ENCODE measurements at places on chromosomes 2 and 18. TPM values are rescaled to one million over a fixed set of nuclear protein-coding genes. Genes with fewer than 3 reads are reported as not detected.

DNA sequence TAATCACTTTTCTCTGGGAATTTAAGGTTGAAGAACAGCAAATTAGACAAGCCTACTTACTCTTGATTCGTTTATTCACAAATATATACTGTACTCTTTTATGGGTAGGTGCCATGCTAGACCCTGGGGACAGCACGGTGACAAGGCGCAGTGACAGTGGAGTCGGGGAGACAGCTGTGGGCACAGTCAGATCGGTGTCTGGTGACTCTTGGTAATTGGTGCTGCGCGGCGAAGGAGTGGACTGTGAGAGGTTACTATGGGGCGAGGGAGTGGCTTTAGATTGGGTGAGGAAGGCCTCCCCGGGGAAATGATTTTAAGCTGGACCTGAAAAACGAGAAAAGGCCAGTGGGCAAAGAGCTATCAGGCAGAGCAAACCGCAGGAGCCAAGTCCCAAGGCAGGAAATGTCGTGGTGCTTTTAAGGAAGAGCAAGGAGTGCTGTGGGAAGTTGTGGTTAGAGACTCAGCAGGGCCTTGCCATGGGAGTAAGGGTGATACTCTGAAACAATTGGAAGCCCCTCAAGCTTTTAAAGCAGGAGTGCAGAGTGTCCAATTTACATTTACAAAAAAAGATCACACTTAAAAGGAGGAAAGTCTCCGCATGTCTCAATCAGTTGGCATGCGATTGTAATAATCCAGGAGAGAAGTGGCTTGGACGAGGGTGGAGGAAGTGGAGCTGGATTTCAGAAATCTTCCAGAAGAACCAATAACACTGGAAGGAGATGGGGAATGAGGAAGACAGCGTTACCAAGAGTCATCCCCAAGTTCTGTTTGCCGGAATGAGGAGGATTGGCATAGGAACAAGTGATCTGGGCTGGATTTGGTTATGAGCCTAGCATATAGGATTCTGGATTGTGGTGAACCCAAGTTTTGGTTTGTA, 36.1 kb upstream of the TXNDC2 start:
- no peak for DNase-seq

DNA sequence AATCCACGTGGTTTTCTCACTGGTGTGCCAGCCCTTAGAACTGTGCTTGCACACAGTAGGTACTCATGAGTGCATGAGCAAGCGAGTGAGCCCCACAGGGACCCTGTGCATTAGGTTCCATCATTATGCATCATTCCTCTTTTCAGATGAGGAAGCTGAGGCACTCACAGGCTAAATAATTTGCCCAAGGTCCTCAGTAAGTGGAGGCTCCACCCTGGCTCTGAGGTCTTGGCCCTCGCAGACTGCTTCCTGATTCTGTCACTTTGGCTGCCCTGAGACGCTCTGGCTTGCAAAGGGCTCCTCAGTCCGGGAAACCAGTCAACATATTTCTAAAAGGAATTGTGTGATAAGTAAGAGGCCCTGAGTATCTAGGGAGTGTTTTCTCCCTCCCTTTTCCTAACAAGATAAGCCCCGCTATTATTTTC, 71.7 kb downstream of the IL1R2 start:
- no peak for DNase-seq

DNA sequence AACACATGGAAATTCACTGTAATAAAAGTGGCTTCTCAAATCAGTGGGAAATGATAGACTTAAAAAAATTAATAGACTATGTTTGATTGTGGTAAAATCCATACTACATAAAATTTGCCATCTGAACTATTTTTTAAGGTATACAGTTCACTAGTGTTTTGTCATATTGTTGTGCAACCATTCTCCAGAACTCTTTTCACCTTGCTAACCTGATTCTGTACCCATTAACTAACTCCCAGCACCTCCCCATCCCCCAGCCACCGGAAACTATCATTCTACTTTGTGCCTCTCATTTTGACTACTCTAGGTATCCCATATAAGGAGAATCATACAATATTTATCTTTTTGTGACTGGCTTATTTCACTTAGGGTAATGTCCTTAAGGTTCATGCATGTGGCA, 153.3 kb downstream of the PTPRM start:
- DNase-seq: no peak

- DNase-seq: no peak
Observed at GRCh38 chr2:230541934-230542380, 126.0 kb downstream of the SP100 start.

GRCh38 chr2:120419073-120419472, 73.1 kb downstream of the INHBB start:
- no peak for DNase-seq

- DNase-seq: no peak
Observed at GRCh38 chr18:63476668-63477067, at the start of gene SERPINB5. TSS of gene SERPINB5 (plus strand) at chr18:63476958. CDS start at chr18:63484429, 7,471 bp downstream.

DNA sequence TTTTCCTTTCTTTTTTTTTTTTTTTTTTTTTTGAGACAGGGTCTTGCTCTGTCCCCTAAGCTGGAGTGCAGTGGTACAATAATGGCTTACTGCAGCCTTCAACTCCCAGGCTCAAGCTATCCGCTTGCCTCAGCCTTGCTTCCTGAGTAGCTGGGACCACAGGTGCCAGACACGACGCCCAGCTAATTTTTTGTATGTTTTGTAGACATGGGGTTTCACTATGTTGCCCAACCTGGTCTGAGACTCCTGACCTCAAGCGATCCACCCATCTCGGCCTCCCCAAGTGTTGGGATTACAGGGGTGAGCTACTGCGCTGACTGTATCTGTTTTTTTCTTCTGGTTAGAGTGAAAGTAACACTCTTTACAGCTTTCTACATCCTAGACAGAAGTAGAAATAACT, 240.3 kb upstream of the FBXO11 start:
- no peak for DNase-seq

DNA sequence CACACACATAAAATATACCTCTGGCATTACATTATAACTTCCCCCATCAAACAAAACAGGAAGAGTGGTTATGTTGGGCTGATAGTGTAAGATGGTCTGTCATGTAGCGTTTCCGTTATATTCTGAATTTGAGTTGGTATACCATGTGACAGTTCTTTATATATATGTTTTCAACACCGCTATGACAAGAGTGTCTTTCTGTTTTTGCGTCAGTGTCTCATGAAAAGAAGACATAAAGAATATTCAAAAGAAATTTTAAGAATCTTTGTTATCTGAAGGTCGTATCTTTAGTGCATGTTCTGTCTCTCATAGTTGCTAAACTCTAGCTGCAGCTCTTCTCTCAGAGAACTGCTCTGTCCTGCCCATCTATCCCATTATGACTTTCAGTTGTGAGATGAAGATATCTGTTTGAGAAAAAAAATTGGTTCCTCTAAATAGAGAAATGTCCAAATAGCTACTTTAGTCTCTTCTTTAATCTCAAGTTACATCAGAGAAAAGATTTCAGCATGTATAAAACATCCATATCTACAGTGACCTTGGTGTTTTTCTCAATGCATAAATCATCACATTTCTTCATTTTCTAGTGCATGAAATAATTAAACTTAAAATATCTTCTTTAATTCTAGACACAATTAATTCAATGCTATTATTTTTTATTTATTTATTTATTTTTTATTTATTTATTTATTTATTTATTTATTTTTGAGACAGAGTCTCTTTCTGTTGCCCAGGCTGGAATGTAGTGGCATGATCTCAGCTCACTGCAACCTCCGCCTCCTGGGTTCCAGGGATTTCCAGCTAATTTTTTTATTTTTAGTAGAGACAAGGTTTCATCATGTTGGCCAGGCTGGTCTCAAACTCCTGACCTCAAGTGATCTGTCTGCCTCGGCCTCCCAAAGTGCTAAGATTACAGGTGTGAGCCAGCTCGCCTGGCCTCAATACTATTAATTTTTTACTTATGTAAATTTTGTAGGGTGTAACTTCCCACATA, 24.3 kb upstream of the PSME4 start:
- no peak for DNase-seq

- DNase-seq: no peak
Observed at GRCh38 chr2:210003359-210003758, 921 bp downstream of the RPE start.

DNA sequence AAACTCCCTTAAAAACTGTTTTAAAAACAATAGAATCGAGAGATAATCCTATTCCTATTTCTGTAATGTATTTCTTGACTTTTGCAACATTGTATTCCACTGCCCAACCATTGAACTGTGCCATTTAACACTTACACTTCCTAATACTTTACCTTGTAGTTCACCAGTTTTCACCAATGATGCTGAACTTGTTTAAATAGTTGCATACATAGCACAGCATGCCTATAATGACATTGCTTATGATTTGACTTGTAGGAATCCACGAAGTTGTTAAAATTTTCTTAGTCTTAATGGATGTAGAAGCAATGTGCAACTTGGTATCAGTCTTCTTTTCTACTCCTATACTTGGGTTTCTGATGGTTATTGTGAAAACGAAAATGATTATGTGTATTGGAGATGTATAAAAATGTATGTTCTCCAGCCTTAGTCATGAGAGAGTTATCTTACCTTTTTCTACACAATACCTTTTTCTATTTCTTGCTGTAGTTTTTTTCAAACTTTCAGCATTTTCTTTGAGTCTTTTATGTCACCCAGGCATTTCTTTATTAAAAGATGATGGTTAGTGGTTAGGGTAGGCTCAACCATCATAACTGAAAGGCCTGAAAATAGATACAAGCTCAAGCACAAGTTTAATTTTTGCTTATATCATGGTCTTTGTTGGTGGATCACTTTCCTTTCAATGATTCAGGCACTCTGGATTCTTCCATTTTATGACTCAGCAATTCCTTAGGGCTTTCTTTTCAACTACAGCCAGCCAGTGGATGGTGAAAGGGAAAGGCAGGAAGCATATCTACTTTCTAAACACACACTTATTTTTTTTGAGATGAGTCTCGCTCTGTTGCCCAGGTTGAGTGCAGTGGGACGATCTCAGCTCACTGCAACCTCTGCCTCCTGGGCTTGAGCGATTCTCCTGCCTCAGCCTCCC, 9.4 kb downstream of the GPD2 start:
- no peak for DNase-seq

- DNase-seq: no peak
Observed at GRCh38 chr18:27860701-27861107, 316.2 kb downstream of the CDH2 start.

DNA sequence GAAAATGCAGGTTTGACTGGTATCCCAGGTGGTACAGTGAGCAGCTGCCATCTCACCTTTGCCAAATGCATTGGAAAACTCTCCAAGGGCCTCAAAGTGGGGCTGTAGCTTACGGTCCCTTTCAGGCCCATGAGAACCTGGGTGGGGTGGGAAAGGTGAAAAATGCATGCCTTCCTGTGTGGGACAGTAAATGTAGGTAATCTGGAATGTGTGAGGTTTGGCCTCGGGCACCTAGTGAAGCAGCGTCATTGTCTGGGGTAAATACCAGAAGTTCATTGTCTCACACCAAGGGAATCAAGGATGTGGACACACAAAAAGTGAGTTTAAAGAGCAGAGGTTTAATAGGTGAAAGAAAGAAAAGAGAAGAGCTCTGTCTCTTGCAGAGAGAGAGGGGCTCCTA, 36.6 kb downstream of the TIMM21 start:
- DNase-seq: no peak

Gene SRSF7
- total RNA-seq: 105 TPM

Gene NT5DC4
- 0.56 TPM for total RNA-seq

DNA sequence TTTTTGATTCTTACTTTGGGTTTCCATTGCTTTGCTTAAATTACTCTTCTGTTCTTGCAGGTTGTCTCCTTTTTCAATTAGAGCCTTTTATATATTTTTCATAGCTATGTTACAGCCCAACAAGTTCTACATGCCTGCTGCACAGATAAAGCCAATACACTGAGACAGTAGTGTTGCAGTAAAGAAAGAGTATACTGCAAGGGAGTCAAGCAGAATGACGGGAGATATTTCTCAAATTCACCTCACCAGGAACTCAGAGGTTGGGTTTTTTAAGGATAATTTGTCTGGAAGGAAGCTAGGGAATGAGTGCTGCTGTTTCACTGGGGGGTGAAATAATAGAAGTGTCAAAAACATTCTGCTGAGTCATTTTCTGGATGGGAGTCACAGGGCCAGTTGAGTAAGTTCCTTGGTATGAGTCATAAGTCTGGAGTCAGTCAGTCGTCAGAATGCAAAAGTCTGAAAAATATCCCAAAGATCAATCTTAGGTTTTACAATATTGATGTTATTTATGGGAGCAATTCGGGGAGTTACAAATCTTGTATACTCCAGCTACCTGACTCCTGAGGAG, 193.0 kb upstream of the RGPD4 start:
- DNase-seq: no peak

GRCh38 chr2:9335322-9335832, 88.0 kb downstream of the ITGB1BP1 start:
- no peak for DNase-seq

Gene ADGRF3
- not detected for total RNA-seq

- no peak for DNase-seq
Observed at GRCh38 chr2:141021109-141021508, 1109.7 kb downstream of the LRP1B start.

- no peak for DNase-seq
Observed at GRCh38 chr2:8633735-8634313, 48.0 kb upstream of the ID2 start.

Gene ANKRD30BL
- not detected for total RNA-seq

Gene TUBA3E
- not detected for total RNA-seq

- DNase-seq: no peak
Observed at GRCh38 chr2:28627722-28628480, 123.7 kb upstream of the PPP1CB start.

GRCh38 chr2:45714679-45715078, 63.2 kb downstream of the PRKCE start:
- no peak for DNase-seq

Gene EFR3B
- 1.2 TPM for total RNA-seq

DNA sequence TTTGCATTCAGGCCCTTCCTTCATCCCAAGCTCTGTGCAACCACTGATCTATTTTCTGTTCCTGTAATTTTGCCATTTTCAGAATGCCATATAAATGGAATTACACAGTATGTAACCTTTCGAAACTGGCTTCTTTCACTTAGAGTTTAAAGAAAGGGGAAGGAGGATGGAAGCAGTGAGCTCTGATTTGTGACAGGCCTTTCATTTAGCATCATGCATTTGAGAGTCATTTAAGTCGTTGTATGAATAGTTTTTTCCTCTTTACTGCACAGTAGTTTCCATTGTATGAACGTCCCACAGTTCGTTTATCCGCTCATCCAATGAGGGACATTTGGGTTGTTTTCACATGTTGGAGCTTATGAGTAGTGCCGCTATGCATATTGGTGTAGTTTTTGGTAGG, 67.0 kb downstream of the LBH start:
- no peak for DNase-seq

DNA sequence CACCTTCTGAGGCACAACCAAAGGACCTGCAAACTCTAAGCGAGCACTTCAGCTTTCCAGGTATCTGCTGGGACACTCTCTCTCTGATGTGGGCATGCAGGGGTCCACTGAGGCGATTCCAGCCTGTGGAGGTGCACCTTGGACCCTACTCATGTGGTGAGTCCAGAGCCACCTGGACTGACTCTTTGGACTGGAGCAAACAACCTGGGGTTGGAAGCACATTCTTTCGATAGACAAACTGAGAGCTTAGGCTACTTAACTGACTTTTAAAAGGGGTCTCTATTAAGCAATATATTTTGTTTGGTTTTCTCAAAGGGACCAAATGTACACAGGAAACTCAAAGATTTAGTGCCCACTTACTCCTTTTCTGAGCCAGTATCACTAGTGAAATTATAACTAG, 51.6 kb downstream of the FRZB start:
- no peak for DNase-seq

- no peak for DNase-seq
Observed at GRCh38 chr2:129823044-129823443, 156.4 kb upstream of the RAB6C start.

Gene SDC1
- 0.50 TPM for total RNA-seq

GRCh38 chr2:183179156-183179555, 54.9 kb downstream of the NUP35 start:
- no peak for DNase-seq
